ENCODE measurements at places on chromosomes 1 and 21. TPM values are rescaled to one million over a fixed set of nuclear protein-coding genes. Genes with fewer than 3 reads are reported as not detected.

GRCh38 chr1:177547200-177547599 lies 376.4 kb downstream of the BRINP2 start:
- peaks cover 3% of the 10 kb centered on the region for H3K27me3 ChIP-seq
- no peak overlapping the region for H3K27ac ChIP-seq
- no peaks in the 10 kb centered on the region for H3K4me1 ChIP-seq
- no peak overlapping the region for H3K4me3 ChIP-seq
- no peak for DNase-seq

DNA sequence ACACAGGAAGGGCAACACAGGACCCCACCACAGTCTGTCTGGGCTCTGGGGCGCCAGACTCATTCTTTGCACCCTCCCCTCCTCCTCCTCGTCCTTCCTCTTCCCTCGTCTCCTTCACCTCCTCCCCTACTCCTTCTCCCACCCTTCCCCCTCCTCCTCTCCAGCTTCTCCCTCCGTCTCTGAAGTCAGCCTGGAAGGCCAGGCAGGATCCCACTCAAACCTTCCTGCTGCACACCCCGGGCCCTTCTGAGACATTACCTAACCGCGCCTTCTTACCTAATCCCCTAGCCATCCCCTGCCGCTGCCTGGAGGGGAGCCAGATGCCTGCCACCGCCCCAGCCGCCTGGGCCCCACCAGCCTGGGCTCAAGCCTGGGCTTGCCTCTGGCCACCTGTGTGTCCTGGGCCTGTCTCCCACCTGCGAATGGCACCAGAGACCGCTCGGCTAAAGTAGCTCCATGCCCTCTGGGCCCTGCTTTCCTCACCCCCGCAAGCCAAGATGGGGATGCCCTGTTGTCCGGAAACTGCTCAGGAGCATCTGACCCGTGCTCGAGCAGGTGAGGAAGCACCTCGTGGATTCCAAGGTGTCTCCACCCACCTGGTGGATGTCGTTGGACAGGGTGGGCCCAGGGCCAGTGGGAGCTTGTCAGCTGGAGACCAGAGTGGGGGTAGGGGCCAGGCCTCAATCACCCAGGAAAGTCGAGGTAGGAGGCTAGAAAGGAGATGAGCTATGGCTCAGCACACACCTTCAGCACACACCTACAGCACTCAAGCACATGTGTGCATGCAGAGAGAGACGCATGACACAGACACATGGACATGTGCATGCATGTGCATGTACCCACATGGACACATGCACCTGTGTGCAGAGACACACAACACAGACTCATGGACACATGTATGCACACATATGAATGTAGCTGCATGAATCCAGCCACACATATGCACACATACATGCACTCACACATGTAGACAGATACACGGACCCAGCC lies 31.9 kb downstream of the WNT9A start:
- no peaks in the 10 kb centered on the region for H3K27me3 ChIP-seq
- no peak overlapping the region for H3K27ac ChIP-seq
- H3K4me1 ChIP-seq, result no peaks in the 10 kb centered on the region

GRCh38 chr1:16156848-16157495 lies 1.1 kb upstream of the EPHA2 start:
- no peaks in the 10 kb centered on the region for H3K36me3 ChIP-seq
- no peak overlapping the region for H3K27ac ChIP-seq
- H3K4me3 ChIP-seq, result no peak overlapping the region
- peaks cover 31% of the 10 kb centered on the region for H3K4me1 ChIP-seq
- peak; percentile 65 for DNase-seq
- H3K27me3 ChIP-seq, result no peaks in the 10 kb centered on the region

Gene LCE1B
- not detected for total RNA-seq

GRCh38 chr1:47262787-47263413 lies 30.9 kb upstream of the TAL1 start:
- no peaks in the 10 kb centered on the region for H3K27me3 ChIP-seq
- no peaks in the 10 kb centered on the region for H3K4me1 ChIP-seq
- DNase-seq, result peak; percentile 34
- no peak overlapping the region for H3K4me3 ChIP-seq

- H3K27ac ChIP-seq, result no peak overlapping the region
- no peaks in the 10 kb centered on the region for H3K36me3 ChIP-seq
- H3K4me3 ChIP-seq, result no peak overlapping the region
These were observed 28.8 kb upstream of the FMO1 start for GRCh38 chr1:171219346-171220080.

GRCh38 chr1:209411491-209411929 lies 172.0 kb upstream of the CAMK1G start:
- DNase-seq, result peak; percentile 22
- H3K27ac ChIP-seq, result no peak overlapping the region
- peaks cover 6% of the 10 kb centered on the region for H3K4me1 ChIP-seq
- no peak overlapping the region for H3K4me3 ChIP-seq

DNA sequence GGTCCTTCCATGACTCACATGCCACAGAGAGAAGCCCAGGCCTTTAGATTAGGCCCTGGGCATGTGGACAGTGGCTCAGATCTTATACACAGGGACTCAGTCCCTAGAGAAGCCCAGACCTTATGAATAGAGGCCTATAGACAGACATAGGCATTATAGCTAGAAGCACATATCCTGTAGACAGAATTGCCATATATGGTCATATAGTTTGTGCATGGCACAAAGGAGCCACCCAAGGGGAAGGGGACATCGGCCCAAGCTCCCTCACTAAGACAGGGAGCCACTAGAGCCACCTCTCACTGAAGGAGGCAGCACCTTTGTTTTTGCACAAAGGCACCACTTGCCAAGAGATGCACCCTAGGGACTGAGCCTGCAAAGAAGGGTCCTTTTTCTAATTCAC lies 2.3 kb upstream of the EFNA3 start:
- no peak for DNase-seq
- H3K27me3 ChIP-seq, result peaks cover 6% of the 10 kb centered on the region
- no peaks in the 10 kb centered on the region for H3K36me3 ChIP-seq
- H3K27ac ChIP-seq, result peak overlapping the region; percentile 13
- no peak overlapping the region for H3K4me3 ChIP-seq

DNA sequence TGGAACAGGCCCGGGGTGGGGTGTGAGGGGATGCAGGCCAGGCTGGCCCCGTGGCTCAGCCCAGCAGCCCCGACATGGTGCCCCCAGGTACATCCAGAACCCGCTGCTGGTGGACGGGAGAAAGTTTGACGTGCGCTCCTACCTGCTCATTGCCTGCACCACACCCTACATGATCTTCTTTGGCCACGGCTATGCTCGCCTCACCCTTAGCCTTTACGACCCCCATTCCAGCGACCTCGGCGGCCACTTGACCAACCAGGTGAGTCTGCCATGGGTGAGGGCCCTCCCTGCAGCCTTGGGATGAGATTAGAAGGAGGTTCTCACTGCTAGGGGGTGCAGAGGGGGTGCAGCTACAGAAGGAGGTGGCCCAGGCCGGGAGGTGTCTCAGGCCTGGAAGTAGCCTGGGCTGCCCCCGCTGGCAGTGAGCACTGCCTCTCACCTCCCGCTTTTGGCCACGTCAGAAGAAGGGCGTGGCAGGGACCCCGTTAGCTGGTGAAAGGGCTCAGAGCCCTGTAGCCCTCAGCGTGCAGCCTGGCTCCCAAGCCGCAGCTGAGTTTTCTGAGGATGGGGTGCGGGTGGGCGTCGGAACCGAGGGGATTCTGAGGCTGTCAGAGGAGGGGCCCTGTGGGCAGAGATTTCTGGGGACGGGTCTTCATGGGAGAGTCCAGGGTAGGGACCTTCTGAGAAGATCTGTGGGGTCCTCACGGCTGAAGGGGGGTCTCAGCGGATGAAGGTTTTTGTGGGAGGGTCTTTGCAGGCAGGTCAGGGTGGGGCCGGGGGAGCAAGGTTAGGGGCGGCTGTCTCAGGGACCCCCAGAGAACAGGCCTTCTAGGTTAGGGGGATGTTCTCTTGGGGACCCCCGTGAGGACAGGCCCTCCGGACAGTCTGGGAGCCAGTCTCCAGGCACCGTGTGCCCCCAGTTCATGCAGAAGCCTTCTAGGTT lies 10.4 kb downstream of the TTLL10 start:
- no peaks in the 10 kb centered on the region for H3K4me1 ChIP-seq
- H3K36me3 ChIP-seq, result no peaks in the 10 kb centered on the region
- H3K27ac ChIP-seq, result no peak overlapping the region
- no peak for DNase-seq

- H3K27ac ChIP-seq, result no peak overlapping the region
- no peaks in the 10 kb centered on the region for H3K27me3 ChIP-seq
- no peaks in the 10 kb centered on the region for H3K36me3 ChIP-seq
- no peak overlapping the region for H3K4me3 ChIP-seq
- peaks cover 15% of the 10 kb centered on the region for H3K4me1 ChIP-seq
These were observed 9.6 kb upstream of the SLC6A9 start for GRCh38 chr1:44040846-44041245.

Gene WDR64
- not detected for total RNA-seq

Gene RIIAD1
- not detected for total RNA-seq

Data from cardiac muscle cell (in vitro differentiated cells and primary cell).